ENCODE measurements at places on chromosomes 12 and 14. TPM values are rescaled to one million over a fixed set of nuclear protein-coding genes. Genes with fewer than 3 reads are reported as not detected.

DNA sequence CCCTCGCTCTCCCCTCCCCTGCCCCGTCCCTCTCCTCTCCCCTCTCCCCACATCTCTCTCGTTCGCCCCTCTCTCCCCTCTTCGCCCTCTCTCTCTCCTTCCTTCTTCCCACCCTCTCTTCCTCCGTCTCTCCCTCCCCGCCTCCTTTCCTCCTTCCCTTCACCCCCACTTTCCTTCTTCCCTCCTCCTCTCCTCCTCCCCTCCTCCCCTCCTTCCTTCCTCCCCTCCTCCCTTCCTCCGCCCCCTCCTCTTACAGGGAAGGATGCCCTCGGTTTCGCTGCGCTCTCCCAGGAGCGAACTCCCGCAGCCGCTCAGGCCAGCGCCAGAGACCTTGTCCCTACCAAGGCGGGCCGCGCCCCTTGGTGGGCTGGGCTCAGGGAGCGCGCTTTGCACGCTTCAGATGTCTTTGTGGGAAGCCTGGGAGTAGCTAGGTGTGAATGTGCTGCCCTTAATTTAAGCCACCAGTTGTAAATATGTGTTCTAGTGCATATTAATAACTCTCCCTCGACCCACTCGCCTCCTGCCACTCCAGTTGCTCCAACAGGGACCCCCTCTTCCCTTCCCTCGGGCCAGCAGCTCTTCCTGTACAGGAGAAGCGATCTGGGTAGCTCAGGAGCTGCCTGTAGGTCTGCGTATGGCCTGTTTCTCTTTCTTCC, 13.3 kb upstream of the MAP3K9 start:
- peak; percentile 64 for DNase-seq

GRCh38 chr12:46535376-46535775, 162.8 kb upstream of the SLC38A2 start:
- DNase-seq, result no peak

- DNase-seq, result peak; percentile 79
These were observed 48.4 kb upstream of the FOS start for GRCh38 chr14:75230140-75230792.

- no peak for DNase-seq
These were observed 303.8 kb downstream of the TMEM121 start for GRCh38 chr14:105830171-105830570.

The SIRT4 gene
- 8.6 TPM for total RNA-seq

All from Right ventricle myocardium superior (tissue), 1 donor.